T-cell (primary cell): ENCODE measurements at places on chromosomes 3 and 15.

GRCh38 chr3:194294199-194294894 lies 56.8 kb downstream of the CPN2 start:
- no peak for DNase-seq

GRCh38 chr3:137807998-137808397 lies 43.9 kb downstream of the SOX14 start:
- DNase-seq, result no peak

- DNase-seq, result no peak
Observed at GRCh38 chr3:149167898-149168297, 38.5 kb downstream of the HPS3 start.

GRCh38 chr15:40623361-40623760 lies 29.3 kb downstream of the KNL1 start:
- no peak for DNase-seq
